ENCODE measurements at places on chromosomes 2 and 18.

DNA sequence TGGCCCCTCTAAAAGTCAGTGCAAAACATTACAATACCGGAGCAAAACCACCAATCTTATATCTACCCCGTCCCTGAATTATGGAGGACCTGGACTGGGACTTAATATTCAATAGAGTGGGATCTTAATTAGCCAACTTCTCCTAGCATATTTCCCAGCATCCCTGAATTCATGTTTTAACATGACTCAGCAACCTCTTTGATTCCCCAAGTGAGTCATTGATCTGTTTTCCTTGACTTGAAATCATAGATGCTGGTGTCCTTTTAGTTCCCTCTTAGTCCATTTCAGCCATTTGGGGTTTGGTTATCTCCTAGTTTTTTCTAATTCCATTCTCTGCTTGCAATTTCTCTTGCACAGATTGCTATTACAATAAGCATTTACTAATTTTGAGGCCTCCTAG is 677.7 kb upstream of the CELF4 start:
- DNase-seq = no peak

GRCh38 chr18:374721-375168 is 106.9 kb upstream of the THOC1 start:
- DNase-seq = no peak

GRCh38 chr2:209553913-209554312 is 130.1 kb downstream of the MAP2 start:
- DNase-seq = no peak

DNA sequence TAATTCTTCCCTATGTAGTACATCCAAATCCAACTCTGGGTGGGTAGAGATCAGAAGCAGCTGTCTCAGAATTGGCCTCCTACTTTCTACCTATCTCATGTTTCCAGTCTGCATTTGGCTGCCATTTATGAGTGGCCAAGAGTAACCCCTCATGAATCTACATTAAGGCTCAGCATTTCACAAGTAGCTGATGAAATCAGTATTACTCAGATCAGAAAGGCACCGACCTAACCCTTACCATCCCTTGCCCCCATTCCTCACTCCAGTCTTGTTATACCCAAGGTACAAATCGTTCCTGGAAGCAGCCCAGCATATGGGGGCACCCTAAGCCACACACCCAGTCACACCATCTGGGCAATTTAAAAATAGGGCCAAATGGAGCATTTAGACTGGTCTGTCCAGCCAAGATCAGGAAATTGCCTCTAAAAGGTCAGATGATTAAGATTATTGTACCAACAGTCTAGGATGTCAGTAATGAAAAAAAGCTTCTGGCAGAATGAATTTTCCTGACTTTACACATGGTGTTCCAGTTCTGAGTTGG is 37.1 kb downstream of the CD28 start:
- no peak for DNase-seq

- no peak for DNase-seq
These were observed 36.5 kb downstream of the CFAP36 start for GRCh38 chr2:55555977-55556376.

DNA sequence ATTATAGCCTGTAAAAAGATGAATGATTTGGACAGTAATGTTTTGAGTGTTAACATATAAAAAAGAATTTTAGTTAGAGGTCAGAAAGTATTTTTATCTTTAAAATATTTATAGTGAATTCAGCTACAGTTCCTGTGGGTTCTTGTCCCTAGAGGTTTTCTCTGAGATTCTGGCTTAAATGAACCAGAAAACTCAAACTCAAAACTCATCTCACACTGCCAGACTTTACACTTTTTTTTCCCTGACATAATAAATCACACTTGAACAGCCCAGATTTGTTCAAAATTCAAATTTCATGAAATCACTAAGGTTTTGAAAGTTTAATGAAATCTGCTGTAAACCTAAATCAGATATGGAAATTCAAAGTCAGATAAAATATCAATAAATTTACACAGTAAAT is 92.3 kb downstream of the KCNH7 start:
- DNase-seq = no peak

DNA sequence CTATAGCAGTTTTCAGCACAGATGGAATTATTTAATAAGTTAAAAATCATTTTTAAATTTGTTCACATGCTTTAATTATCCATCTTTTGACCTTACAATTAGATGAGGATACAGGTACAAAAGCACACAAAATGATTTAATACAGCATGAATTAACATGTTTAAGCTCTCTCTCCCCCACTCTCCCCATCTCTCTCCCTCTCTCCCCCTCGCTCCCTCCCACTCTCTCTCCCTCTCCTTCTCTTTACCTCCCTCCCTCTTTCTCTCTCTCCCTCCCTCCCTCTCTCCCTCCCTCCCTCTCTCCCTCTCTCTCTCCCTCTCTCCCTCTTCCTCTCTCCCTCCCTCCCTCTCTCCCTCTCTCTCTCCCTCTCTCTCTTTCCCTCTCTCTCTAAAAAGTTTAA is 7.6 kb downstream of the NBAS start:
- no peak for DNase-seq

DNA sequence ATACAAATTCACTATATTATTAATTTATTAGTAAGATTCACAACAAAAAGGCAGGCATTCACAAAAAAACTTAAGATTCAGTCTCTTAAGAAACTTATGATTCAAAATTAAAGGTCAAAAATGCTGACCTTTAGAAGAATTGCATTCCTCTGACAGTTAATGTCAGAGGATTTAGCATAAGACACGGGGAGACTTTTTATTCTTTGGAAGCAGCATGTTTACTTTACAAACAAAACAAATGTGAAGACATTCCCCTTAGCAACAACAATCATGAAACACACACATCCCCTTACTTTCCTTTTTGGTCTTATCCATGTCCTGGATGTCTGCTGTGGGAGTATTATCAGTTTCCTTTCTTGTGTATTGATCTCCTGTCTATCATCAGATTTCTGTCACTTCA is 117.1 kb downstream of the RAD51AP2 start:
- DNase-seq = no peak

DNA sequence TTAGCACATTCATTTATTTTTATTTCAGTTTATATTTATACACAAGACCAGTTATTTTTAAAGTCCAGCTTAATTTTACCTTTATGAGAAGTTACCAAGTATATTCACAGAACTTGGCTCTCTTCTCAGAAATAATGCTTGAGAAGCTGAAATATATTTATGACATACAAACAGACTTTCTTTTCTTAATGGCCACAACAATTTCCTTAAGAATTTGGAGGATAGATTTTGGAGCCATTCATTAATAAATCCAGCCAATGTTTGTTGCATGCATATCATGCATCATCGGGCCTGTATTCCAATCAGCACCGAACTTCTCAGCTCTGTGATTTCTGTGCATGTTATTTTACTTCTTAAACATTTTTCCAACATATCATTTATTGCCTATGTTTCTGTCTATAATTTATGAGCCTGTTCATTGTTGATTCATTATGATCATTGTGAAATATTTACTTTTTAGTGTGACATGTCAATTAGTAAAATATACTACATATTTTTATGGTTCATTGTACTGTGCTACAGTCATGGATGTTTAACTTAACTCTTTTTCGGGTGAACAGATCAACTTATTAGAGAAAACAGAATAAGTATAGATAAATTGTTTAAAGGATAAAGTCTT is 3.5 kb downstream of the GULP1 start:
- no peak for DNase-seq

DNA sequence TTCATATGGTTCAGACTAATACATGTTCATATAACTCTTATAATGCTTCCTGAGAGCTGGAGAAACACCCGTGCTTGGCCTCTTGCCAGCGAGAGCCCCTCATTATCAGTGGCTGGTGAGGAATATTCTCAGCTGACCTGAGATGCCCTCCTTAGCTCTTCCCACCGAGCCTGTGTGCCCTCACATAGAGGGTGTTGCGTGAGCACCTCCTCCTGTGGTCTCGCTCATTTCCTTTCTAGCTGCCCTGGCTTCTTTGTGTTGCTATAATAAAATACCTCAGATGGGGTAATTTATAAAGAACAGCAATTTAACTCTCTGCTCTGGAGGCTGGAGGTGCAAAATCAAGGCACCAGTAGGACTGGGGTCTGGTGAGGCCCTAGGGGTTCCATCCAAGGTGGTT is 80.5 kb upstream of the ALKAL2 start:
- no peak for DNase-seq

Measured in activated naive CD8-positive, alpha-beta T cell treated with anti-CD3 and anti-CD28 coated beads for 36 hours (primary cell).